ENCODE measurements at places on chromosomes 7 and 10. TPM values are rescaled to one million over a fixed set of nuclear protein-coding genes. Genes with fewer than 3 reads are reported as not detected.

DNA sequence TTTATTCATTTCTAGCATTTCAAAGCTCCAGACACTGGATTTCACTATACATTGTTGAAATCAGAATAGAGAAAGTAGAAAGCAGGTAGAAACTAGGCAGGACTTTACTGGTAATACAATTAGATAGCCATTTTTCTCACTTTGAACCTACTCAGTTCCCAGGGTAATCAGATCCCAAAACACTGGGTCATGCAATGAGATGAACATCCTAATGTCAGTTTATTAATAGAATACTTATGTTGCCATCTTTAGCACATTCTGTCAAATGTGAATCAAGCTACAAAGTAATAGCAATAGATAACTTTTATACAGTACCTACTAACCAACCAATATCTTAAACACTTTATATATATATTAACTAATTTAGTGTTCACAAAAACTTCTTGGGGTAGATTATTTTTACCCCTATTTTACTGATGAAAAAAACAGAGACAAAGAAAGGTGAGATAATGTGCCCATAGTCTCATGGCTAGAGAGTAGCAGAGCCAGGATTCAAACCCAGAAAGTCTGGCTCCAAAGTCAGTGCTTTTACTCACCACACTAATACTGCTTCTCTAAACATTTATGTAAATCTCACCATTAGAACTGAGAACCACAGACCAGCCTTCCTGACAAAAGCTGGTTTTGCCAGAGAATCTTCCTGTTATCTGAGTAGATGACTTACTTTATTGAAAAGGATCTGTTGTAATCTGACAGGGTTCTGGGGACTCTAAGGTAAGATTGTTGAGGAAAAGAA, 153.8 kb upstream of the KAT6B start:
- no peak overlapping the region for H3K4me3 ChIP-seq
- H3K27ac ChIP-seq: no peak overlapping the region
- H3K27me3 ChIP-seq: no peaks in the 10 kb centered on the region
- H3K4me1 ChIP-seq: no peaks in the 10 kb centered on the region

DNA sequence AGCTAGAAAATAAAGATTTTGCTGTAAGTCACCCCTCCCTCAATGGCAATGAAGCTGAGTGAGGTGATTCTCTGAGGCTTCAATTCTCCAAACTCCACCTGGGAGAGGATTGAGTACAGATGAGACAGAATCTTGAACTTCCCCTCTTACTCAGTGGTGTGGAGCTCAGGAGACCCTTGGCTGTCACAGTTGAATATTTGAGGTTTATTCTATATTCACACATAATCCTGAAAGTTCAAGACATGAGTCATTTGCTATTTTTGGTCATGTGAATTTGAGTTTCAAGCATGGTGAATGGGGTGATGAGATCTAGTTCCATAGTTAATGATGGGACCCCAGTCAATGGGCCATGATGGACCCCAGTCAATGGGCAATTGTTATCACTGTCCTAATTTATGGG, 13.9 kb upstream of the TECTB start:
- DNase-seq: no peak
- H3K36me3 ChIP-seq: no peaks in the 10 kb centered on the region
- no peaks in the 10 kb centered on the region for H3K4me1 ChIP-seq
- H3K27me3 ChIP-seq: no peaks in the 10 kb centered on the region
- H3K4me3 ChIP-seq: no peak overlapping the region

DNA sequence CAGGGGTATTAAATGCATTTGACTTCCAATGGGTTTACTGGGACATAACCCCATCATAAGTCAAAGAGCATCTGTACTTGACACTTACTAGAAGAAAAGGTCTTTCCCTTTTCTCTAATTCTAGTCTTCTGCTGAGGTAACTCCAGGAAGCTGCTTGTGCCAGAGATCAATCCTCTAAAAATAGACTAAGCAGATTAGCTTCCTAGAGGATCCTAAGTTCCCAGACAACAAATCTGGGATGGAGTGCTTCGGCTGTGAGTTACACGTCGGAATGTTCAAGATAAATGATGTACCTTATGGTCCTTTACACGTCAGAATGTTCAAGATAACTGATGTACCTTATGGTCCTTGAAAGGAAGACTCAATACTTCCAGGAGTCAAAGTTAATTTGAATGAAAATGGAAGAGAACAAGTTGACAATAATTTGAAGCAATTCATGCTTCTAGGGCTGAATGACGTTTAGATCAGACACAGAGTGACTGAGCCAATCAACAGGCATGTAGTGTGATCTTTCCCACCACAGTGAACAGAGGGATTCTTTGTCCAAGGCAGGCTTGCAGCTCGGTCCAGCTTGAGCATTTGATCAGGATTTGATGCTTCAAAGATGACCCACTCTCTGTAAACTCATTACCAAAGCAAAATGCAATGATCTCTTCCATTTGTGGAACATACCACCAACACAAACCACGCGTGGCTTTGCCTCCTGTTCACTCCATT, 63.8 kb downstream of the SLC37A3 start:
- no peak overlapping the region for H3K4me3 ChIP-seq
- no peaks in the 10 kb centered on the region for H3K27me3 ChIP-seq
- H3K27ac ChIP-seq: no peak overlapping the region
- H3K36me3 ChIP-seq: peaks cover 44% of the 10 kb centered on the region
- no peaks in the 10 kb centered on the region for H3K4me1 ChIP-seq

DNA sequence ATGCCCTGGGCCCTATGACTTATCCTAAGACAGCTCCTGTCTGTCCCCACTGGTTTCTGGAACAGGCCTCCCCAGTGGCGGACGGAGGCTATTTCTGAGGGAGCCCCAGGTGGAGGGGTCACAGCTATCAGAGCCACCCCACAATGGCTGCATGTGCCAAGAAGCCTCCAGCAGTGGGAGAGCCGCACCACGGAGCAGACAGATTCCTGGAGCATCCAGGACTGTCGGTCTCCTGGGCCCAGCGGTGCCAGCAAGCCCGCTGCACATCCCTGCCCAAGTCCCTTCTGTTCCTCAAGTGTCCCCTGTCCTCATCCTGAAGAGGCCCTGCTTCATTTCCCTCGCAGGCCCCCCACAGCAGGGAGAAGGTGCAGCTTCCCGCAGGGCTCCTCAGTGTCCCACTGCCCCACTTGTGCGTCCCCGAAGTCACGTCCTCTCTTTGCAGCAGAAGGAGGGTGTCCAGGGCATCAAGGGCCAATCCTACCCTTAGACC, 193.0 kb upstream of the SHH start:
- peaks cover 7% of the 10 kb centered on the region for H3K27me3 ChIP-seq
- no peak overlapping the region for H3K4me3 ChIP-seq
- no peaks in the 10 kb centered on the region for H3K36me3 ChIP-seq
- no peak for DNase-seq

DNA sequence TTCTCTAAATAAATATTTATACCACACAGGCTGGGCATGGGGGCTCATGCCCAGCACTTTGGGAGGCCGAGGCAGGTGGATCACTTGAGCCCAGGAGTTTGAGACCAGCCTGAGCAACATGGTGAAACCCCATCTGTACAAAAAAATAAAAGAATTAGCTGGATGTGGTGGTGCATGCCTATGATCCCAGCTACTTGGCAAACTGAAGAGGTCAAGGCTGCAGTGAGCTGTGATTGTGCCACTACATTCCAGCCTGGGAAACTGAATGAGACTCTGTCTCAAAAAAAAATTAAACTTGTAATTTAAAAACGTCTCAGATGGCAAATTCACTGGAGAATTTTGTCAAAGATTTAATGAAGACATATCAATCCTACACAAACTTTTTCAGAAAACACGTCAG, 277.6 kb upstream of the BMPER start:
- no peak overlapping the region for H3K27ac ChIP-seq
- DNase-seq: no peak
- H3K4me3 ChIP-seq: no peak overlapping the region
- no peaks in the 10 kb centered on the region for H3K4me1 ChIP-seq

- no peak overlapping the region for H3K4me3 ChIP-seq
- H3K4me1 ChIP-seq: peaks cover 18% of the 10 kb centered on the region
- no peaks in the 10 kb centered on the region for H3K36me3 ChIP-seq
- no peak for DNase-seq
- no peak overlapping the region for H3K27ac ChIP-seq
- no peaks in the 10 kb centered on the region for H3K27me3 ChIP-seq
These were observed 4.1 kb upstream of the SFR1 start for GRCh38 chr10:104117839-104118323.

GRCh38 chr7:115600207-115600606, 430.4 kb downstream of the TFEC start:
- no peaks in the 10 kb centered on the region for H3K27me3 ChIP-seq
- no peak overlapping the region for H3K4me3 ChIP-seq
- no peak for DNase-seq
- no peaks in the 10 kb centered on the region for H3K36me3 ChIP-seq

DNA sequence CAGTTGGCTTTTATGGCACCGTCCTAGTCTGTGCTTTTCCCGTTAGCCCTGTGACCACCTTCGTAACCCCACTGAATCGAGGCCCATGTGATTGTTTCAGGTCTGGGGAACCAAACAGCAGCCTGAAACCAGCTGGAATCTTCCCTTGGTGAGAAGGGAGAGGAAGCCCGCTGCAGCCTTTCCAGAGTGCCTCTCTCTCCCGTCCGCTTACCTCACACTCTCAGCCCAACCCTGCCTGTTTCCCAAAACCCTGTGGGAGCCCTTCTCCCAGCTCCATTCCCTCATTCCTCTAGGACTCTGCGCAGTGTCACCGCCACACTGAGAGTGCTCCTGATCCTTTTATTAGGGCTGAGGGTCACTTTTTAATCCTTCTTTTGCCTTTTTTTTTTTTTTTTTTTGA, 139.6 kb downstream of the WDR37 start:
- H3K27me3 ChIP-seq: no peaks in the 10 kb centered on the region
- peaks cover 20% of the 10 kb centered on the region for H3K4me1 ChIP-seq
- DNase-seq: no peak

Gene ZNF503
- total RNA-seq: 0.56 TPM

Gene HTR5A
- not detected for total RNA-seq

Gene TRA2A
- total RNA-seq: 75.4 TPM

Gene AOC1
- total RNA-seq: not detected

Gene CDC14C
- total RNA-seq: not detected

Gene JCAD
- 0.05 TPM for total RNA-seq

Measured in activated CD4-positive, alpha-beta memory T cell treated with anti-CD3 and anti-CD28 coated beads for 36 hours (primary cell).